ENCODE measurements at places on chromosomes 3 and 15.

DNA sequence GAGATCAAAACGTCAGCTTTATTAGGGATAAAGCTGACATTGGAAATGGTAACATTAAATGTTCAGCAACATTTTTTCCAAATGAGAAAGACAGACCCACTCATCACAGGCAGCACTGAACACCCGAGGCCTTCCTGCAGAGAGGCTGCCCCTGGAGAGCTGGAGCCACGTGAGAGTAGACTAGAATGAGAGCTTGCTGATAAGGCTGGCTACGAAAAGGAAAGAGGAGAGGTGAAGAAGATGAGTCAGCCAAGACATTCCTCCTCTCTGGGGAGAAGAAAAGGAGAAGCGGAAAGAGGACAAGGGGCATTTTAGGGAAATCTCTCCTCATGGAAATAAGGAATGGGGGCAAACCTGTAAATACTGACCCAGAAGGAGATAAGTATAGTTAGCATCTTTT, 7.3 kb downstream of the CYP19A1 start:
- no peak for DNase-seq

- peak; percentile 62 for DNase-seq
Observed at GRCh38 chr3:41200669-41201021, 1.3 kb downstream of the CTNNB1 start.

- DNase-seq, result no peak
Observed at GRCh38 chr3:175612487-175613196, 753.5 kb downstream of the NAALADL2 start.

GRCh38 chr15:63986751-63987341, 59.4 kb downstream of the DAPK2 start:
- peak; percentile 68 for DNase-seq

DNA sequence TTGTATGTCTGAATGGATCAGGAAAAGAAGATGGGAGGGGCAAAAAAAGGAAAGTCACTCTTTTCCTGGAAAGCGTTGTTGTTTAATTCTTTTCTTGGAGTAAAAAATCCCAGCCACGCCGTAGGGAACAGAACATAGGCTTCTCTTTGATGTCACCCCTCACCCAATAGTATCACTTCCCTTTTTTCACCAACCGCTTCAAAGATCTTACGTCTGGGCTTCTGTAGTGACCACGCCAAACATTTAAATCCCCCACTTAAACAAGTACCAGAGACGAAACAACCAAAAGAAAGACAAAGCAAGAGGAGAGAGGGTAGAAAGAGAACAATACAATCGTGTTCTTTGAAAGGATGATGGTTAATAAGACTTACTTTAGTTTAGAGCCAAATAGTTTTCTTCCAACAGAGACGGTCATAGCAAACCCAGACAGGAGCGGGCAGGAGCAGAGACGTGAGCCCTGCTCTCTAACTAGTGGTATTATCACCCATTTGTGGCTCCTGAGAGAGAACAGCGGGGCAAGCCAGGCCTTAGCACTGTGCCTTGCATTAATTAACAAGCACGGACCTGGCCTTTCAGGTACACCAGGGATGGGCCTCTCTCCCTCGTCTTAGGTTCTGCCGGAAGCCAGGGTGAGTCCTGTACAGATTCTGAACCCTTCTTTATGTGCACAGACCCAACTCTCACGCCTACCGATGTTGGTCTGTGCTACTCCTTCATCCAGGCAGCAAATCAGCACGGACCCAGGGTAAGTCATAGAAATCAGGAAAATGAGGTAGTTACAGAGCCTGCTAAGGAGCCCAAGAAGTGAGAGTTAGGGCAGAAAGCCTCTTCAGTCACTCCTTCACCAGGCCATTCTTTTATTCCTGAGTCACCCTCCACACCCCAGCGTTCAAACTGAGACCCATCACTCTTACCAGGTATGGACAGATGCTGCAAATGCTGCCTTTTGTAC, 28.2 kb upstream of the BCL6 start:
- peak; percentile 85 for DNase-seq

- peak; percentile 17 for DNase-seq
Observed at GRCh38 chr3:51311055-51311454, 74.0 kb upstream of the MANF start.

DNA sequence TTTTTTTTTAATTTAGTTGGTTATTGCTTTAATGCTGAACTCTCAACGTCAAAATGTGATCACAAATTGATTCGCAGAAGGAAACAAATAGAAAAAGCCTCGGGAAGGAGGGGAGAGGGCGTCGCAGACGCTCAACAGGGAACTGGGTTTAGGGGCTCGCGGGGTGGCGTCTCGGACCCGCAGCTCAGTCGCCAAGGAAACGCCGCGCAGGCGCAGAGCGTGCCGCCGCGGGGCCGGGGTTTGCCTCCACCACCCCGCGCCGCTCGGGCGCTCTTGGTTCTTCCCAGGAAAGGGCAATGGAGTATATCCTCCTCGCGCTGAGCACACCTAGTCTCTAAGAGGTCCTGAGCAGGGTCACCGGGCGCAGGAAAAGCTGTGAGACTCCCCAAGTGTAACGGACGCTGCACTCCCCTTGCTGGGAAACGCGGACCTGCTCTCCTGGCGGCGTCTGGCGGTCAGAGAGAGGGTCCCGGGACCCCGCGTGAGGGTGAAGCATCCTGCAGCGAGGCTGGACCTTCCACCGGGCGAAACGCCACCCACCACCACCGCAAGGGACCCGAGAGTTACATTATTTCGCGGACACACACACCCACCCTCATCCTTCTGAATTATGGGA, 753 bp downstream of the PLCH1 start:
- peak; percentile 24 for DNase-seq

DNA sequence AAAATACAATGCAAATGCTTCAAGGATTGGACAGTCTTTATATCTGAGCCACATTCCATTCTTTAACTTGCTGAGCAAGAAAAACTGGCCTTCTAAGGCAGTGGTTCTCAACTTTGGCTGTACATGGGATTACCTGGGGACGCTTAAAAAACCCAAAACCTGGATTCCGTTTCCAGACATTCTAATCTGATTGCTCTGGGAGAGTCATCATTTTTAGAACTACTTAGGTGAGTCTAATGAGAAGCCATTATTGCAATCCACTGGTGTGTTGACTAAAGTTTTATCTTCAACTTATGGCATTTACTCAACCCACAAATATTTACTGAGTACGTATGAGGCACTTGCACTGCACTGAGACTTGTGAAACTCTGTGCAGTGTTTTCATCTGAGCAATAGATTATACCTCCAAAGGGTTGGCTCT, 195.7 kb upstream of the ATP11B start:
- no peak for DNase-seq

GRCh38 chr15:64490598-64491259, 30.4 kb downstream of the ZNF609 start:
- no peak for DNase-seq

DNA sequence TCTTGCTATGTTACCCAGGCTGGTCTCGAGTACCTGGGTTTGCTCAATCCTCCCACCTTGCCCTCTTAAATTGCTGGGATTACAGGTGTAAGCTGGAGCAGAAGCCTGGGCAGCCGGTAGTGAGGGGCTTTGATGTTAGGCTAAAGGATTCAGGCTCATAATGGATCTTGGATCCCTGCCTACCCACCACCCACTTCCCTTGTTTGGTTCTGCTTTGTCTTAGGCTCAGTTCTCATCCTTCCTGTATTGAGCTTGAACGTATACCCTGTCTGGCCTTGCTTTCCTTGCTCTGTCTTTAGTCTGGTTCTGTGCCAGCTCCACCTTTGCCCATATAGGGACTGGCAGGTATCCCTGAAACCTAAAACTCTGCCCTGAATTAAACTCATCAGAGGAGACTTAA, 1.7 kb downstream of the PPCDC start:
- DNase-seq, result peak; percentile 43

GRCh38 chr3:143203142-143203541, 83.6 kb downstream of the CHST2 start:
- no peak for DNase-seq

GRCh38 chr3:177597311-177598096, 400.2 kb upstream of the TBL1XR1 start:
- DNase-seq, result peak; percentile 63

- no peak for DNase-seq
Observed at GRCh38 chr3:80014576-80014975, 246.8 kb upstream of the ROBO1 start.

GRCh38 chr15:44554934-44555723, 18.2 kb downstream of the EIF3J start:
- no peak for DNase-seq

DNA sequence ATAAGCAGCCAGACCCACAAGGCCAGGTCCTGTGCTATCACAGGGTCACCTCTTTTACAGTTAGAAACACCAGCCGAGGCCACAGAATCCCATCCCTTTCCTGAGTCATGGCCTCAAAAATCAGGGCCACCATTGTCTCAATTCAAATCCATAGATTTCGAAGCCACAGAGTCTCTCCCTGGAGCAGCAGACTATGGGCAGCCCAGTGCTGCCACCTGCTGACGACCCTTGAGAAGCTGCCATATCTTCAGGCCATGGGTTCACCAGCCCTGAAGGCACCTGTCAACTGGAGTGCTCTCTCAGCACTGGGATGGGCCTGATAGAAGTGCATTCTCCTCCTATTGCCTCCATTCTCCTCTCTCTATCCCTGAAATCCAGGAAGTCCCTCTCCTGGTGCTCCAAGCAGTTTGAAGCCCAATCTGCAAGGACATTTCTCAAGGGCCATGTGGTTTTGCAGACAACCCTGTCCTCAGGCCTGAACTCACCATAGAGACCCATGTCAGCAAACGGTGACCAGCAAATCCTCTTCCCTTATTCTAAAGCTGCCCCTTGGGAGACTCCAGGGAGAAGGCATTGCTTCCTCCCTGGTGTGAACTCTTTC, 39.6 kb downstream of the TGM4 start:
- peak; percentile 69 for DNase-seq

- no peak for DNase-seq
Observed at GRCh38 chr15:95937128-95937528, 393.4 kb upstream of the NR2F2 start.

GRCh38 chr15:76903251-76903681, 1.9 kb downstream of the SCAPER start:
- peak; percentile 62 for DNase-seq

DNA sequence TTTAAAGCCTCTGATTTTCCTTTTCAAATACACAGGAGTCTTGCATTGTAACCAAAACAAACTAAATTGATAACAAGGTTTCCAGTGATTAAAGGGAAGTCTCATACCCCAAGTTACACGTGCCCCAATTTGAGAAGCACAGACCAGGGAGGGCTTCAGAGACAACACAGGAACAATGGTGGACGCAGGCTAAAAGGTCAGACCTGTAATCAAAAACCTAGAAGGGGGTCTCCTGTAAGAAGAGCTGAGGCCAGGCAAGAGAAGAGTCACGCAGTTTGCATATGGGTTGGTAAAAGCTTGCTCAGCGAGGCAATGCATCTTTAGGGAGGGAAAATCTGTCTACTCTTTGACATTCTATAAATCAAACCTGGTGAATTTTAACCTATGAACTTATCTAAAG, 58.6 kb upstream of the MCF2L2 start:
- DNase-seq, result no peak
